ENCODE measurements at places on chromosomes 6 and 20.
A peak's percentile ranks its signal among the peaks of the same experiment; 100 is the strongest.

DNA sequence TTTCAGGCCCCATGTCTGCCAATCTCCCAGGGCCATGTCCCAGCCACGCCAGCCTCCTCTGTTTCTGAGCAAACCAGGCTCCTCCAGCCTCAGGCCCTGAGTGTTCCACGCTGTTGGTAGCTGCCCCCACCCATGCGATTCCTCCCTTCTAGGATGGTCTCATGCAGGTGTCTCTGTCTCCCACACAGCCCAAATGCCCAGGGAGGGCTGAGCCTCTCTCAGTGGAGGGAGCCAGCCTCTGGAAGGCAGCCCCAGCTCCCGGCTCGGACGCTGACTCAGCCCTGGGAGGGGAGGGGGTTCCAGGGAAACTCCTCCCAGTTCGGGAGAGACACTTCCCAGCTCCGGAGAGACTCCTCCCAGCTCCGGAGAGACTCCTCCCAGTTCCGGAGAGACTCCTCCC, 122.9 kb upstream of the AFDN start:
- DNase-seq = no peak

- DNase-seq = no peak
Observed at GRCh38 chr6:160275511-160276003, 16.9 kb upstream of the SLC22A2 start.

GRCh38 chr6:75830959-75831885, 82.2 kb downstream of the MYO6 start:
- DNase-seq = no peak

- DNase-seq = no peak
Observed at GRCh38 chr6:79450984-79451383, 86.2 kb downstream of the LCA5 start.

- peak; percentile 20 for DNase-seq
Observed at GRCh38 chr6:28537065-28537464, 11.4 kb downstream of the GPX5 start.

DNA sequence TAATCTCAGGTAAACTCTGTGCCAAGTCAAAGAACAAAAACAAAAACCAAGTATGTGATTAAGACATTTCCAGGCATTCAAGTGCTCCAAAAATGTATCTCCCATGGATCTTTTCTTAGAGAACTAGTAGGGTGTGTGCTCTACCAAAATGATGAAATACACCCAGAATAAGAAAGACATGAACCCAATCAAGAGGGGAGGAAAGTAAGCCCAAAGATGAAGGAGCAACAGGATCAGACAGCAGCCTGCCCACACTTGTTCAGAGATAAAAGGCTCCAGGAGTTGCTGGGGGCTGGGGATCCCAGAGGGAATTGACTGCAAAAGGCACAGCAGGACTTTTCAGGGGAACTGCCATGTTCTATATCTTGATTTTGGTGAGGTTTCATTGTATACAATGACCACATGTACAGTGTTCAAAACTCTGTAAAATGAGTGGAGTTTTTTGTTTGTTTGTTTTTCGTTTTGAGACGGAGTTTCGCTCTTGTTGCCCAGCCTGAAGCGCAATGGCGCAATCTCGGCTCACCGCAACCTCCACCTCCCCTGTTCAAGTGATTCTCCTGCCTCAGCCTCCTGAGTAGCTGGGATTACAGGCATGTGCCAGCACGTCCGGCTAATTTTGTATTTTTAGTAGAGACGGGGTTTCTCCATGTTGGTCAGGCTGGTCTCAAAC, 24.4 kb downstream of the GCM1 start:
- no peak for DNase-seq

GRCh38 chr6:44234101-44235025, 11.0 kb downstream of the SLC29A1 start:
- DNase-seq = no peak

DNA sequence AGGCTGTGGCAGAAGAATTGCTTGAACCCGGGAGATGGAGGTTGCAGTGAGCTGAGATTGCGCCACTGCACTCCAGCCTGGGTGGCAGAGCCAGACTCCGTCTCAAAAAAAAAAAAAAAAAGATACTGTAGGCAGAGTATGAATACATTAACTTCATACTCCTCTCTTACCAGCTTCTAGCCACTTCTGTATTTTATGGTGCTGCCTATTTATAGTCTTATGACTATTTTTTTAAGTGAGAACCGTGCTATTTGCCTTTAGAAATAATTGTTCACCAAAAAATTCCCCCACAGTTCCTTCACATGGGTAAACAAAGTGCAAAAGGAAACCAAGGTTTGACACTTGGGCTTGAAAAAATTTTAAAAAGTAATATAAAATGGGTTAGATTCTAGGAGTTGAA, 1.5 kb upstream of the SNRNP48 start:
- no peak for DNase-seq

GRCh38 chr6:166713434-166714186, 86.6 kb upstream of the RPS6KA2 start:
- no peak for DNase-seq

DNA sequence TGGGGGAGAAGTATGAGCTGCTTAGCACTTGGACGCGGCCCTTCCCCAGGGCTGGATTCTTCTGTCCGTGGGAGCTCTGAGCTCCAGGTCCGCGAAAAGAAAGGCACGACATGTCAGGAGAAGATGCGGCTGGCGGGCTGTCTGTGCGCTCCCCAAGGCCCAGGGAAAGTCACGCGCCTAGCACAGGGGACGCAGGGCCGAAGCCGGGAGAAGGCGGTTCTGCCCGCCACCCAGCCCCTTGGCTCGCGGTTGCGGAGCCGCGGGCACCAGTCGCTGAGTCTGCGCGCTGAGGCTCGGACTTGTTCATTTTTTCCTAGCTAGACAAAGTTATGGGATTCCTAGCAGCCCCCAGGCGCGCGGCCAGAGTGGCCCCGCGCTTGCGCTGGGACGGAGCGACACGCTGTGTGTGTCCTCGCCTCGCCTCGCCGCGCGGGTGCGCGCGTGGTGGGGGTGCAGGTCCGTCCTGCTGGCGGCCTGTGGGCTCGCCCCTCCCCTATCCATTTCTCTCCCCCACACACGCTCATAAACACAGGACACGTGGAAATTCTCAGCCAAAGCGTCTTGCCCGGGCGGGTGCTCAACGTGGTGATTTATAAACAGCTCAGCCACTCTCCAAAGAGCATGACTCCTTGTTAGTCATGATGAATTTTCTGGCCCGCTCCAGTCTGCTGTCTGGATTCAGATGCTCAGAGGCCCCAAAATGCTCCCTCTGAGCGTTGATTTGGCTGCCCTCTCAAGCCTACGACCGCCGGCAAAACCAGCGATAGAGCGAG, 1.9 kb upstream of the POU3F2 start:
- DNase-seq = no peak

DNA sequence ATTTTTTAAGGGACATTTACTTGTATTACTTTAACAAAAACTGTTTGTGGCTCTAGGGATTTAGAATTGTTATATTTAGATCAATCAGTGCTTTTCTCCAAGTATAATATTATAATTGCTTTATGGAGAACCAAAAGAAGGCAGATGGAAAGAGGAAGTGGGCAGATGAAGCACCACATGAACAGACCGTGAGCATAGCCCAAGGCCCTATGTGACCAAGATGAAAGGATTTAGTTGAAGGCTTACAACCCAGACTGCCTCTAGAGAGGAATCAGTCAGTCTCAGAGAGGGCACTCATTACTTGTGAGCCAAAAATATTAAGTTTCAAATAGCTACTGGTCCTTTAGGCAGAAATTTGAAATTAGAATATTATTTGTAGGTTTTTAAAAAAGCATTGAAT, 102.3 kb upstream of the IMPG1 start:
- DNase-seq = no peak

DNA sequence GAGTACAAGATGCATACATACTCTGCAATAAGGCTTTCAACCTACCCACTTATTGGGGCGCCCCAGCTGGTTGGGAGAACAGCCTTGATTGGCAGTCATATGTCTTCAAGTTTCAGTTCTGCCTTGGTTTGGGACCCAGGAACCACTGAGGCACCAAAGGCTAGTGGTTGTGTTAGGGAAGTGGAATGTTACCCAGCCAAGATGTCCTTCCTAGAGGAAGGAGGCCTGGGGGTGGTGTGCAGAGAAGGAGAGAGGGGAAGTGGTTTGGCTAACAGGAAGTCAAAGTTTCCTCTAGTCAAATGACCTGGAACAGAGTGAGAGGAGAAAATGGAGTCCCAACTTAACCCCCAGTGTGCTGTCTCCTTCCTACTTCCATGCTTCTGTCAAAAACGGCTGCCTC, 59.4 kb downstream of the CD164 start:
- no peak for DNase-seq

DNA sequence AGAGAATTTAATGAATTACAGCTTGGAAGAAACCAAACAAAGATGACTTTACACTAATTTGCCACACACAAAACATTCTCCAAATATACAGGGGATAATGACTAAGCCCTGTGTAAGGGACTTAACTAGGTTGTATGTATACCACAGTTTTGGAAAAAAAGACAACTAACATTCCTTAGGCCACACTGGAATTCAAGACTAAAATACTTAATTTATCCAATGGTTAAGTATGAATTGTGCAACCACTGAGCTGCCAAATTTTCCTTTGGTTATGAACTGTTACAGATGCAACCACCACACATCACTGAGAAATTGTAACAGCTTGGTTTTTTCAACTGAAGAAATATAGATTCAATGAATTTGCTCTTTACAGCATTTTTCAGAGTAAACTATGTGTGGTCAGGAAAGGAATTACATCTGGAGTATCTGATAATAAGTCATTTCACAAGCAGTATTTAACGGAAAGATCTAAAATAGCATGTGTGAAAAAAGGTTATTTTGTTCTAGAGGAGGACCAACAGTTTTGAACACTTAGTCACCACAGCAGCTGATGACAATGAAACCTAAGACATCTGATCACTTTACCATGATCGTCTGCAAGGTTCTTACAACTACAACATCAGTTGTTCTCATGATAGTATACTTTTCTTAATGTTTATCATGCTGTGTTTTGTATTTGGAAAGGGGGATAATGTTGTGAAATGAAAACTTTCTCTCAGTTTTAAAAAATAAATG, 318.8 kb downstream of the BCKDHB start:
- no peak for DNase-seq

DNA sequence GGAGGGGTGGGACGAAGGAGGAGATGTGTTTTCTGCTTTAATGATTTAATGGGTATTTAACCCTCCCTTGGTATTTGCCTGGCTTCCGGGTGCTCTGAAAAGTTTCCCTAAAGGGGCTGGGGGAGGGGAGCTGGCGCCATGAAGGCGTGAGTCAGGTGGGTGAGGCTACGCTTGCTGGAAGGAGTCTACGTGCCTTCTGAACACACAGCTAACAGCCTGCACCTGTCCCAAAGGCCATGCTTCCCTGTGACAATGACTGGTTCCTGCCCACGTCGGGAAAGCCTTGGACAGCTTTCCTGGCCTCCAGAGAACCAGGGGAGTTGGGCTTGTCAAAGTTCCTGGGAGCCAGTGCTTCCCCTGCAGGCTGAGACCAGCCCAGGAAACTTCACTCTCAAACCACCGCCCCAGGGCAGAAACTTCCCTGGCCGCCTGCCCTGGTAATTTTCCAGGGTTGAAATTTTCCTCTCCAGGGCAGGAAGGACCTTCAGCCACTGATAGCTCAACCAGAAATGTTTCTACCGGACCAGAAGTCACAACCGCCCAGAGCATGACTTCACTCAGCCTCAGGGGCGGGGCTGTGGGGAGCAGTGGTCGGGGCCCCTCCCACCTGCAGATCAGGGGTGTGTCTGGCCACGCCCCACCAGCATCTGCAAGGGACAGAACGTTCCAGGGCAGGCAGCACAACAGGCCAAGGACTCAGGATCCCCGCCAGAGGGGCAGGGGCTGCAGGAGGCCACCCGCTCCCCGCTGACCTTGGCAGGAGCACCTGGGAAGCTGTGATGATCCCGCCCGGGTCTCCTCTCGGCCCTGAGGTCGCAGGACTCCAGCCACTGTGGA, 18.6 kb upstream of the SLCO4A1 start:
- DNase-seq = peak; percentile 78

- no peak for DNase-seq
Observed at GRCh38 chr6:166563200-166563599, 23.3 kb downstream of the RAMACL start.

- DNase-seq = no peak
Observed at GRCh38 chr6:106308985-106309384, 16.6 kb downstream of the ATG5 start.

GRCh38 chr20:50595988-50596693, 86.0 kb downstream of the PTPN1 start:
- no peak for DNase-seq

GRCh38 chr20:56004007-56004406, 1.3 kb downstream of the CBLN4 start:
- DNase-seq = no peak

DNA sequence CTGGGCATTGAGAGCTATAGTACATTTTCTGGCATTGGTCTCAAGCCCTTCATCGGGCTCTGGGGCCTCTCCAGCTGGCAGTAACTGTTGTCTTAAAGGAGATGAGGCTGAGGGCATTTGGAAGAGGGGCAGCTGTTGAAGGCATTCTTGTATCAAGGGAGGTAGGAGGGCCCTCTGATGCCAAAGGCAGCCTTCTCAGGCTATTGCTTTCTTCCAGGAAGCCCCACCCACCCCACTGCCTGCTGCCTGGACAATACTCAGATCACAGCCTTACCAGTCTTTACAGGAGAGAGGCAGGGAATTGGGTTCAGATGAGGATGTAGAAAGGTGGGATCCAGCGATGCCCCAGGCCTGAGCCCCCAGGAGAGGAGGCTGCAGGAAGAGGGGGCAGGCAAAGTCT, 46.0 kb downstream of the CPXM1 start:
- DNase-seq = no peak

DNA sequence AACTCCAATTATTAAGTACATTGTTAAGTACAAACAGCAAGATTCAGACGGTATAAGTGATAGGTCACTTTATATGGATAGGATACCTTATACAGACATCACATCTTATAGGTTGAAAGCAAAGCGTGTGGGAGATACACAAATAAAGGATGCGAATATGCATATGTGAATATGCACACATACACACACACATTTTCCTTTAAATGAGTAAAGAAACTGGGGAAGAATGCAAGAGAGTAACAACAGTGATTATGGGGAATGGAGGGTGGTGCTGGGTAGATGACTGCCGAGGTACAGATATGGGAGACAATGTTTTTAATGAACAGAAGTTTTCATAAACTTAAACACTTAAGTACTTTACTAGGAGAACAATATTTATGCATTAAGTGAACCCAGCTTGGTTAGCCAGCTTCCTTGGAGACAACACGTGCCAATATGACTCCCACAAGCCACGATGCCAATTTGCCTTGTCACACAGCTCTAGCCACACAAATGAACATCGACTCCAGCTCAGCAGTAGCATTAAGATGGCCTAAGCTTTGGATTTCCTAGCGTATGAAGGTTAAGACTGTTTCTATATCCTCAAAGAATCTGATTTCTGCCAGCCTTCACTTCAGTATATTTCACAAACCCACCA, 96.6 kb downstream of the EPB41L2 start:
- no peak for DNase-seq

- DNase-seq = no peak
Observed at GRCh38 chr20:25308671-25309394, 60.9 kb downstream of the PYGB start.

GRCh38 chr6:125486881-125487280, 185.1 kb upstream of the HDDC2 start:
- DNase-seq = no peak

- DNase-seq = no peak
Observed at GRCh38 chr20:11378252-11378651, 539.4 kb upstream of the BTBD3 start.

GRCh38 chr6:65671922-65672321, 35.1 kb downstream of the EYS start:
- no peak for DNase-seq

GRCh38 chr6:167706313-167707109, 120.2 kb upstream of the AFDN start:
- peak; percentile 49 for DNase-seq

- no peak for DNase-seq
Observed at GRCh38 chr6:138514860-138515540, 15.7 kb upstream of the NHSL1 start.

All from CD4-positive, alpha-beta T cell (primary cell).